ENCODE measurements at places on chromosomes 11 and 22. TPM values are rescaled to one million over a fixed set of nuclear protein-coding genes. Genes with fewer than 3 reads are reported as not detected.

Gene OR8B4
- not detected for total RNA-seq

Gene APOA5
- total RNA-seq = not detected

Gene RELA
- total RNA-seq = 56.2 TPM

Gene NLRP14
- not detected for total RNA-seq

Gene KDM4E
- not detected for total RNA-seq

Gene MACROD1
- total RNA-seq = 37.9 TPM
